ENCODE measurements at places on chromosomes 12 and 14.

DNA sequence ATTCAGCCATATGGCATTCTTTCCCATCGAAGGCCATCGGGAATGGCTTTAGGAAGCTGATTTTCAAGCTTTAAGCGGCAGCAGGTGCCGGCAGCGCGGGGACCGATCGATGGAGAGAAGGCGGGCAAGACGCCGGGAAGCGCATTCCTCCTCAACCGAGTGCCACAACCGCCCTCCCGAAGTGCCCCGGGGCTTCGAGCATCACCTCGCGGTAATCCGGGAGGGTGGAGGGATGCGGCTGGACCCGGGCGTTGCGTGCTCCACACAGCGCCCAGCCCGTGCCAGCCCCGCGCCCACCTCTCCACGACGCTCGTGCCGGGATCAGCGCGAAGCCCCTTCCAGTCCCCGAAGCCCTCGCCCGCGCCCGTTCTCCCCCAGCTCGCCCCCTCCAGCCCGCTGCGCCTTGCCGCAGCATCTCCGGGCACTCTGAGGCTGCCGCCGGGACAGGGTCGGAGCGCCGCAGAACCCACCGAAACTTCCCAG, 3.2 kb downstream of the USP44 start:
- DNase-seq: no peak

- no peak for DNase-seq
Measured at GRCh38 chr12:101021911-101022388, 188.1 kb downstream of the SLC5A8 start.

GRCh38 chr14:55446833-55447232, 6.4 kb upstream of the TBPL2 start:
- DNase-seq: no peak

DNA sequence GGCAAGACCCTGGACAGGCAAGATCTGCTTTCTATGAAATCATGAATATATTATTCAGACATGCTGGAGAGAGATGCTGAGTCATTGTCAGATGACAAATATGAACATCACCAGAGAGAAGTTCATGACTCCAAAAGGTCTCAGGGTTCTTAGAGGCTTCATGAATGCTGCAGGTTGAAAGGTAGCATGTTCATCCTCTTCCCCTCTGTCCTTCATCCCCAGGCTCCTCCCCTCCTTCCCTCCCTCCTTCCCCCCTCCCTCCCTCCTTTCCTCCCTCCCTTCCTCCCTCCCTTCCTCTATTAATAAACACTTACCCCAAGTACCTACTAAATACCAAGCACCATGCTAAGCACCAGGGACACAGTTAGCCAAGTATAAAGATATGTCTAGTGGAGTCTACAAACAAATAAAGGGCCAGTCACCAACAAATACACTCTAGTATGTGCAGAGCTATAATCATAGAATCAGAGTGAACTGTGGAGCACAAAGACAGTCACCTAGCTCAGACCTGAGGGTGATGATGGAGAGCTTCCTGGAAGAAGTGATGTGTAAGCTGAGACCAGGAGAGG, 46.2 kb downstream of the RPH3A start:
- no peak for DNase-seq

- no peak for DNase-seq
Measured at GRCh38 chr14:57737598-57737997, 128.3 kb downstream of the SLC35F4 start.

DNA sequence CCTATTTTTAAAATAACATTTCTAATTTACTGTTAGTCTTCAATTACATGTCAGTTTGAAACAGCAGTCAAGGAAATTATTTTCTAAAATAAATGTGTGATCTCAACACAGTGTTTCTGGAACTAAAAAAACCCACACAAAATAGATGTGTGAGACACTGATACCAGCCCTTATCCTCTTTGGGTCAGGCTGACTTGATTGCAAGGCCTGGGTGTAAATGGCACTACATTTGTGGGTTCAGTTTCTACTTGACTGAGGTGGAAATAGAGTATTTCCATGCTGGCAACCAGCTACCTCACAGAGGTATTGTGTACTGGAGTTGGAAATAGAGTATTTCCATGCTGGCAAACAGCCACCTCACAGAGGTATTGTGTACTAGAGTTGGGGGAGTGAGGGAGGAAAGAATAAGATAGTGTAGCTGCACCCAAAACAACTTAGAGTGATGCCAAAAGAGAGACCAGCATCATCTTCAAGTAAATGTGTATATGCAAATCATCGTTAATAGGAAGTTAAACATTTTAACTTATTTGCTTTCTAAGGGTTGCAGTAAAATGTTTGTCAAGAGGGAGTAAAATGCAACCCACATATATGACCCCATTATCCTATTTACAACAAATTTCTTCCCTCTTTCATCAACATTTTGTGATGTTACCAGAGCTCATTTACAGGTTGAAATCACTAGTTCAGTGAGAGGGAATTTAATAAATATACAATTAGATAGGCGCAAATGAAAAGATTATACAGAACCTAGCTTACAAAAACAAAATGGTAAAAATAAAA, 10.7 kb upstream of the LYZ start:
- DNase-seq: no peak

DNA sequence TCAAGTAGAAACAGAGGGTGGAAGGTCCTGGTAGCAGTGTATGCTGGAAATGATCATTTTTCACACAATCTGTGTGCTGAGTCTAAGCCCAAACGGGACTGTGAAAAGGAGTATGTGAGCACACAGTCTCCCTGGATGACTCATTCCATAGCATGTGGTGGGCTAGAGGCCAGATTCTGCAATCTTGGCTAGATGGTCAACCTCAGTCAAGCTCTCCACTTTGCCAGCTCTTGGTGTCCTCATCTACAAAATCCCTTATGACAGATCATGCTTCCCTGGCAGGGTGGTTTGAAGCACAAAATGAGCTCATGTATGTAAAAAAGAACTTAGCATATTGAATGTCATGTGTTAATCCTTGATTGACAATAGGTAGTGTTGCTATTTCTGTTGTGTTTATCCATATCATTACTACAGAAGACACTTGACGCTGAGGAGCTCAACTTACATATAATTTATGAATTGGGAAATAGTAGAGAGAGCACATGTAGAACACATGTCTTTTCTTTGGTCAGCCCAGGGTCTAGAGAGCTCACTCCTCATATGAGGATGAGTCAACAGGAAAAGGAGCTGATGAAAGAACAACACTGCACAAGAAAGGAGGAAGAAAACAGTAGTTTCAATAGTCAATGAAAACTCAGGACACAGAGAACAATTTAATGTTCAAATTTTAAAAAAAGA, 517.5 kb downstream of the BCL11B start:
- DNase-seq: peak; percentile 28

GRCh38 chr14:63055631-63056030, 10.4 kb upstream of the KCNH5 start:
- no peak for DNase-seq

DNA sequence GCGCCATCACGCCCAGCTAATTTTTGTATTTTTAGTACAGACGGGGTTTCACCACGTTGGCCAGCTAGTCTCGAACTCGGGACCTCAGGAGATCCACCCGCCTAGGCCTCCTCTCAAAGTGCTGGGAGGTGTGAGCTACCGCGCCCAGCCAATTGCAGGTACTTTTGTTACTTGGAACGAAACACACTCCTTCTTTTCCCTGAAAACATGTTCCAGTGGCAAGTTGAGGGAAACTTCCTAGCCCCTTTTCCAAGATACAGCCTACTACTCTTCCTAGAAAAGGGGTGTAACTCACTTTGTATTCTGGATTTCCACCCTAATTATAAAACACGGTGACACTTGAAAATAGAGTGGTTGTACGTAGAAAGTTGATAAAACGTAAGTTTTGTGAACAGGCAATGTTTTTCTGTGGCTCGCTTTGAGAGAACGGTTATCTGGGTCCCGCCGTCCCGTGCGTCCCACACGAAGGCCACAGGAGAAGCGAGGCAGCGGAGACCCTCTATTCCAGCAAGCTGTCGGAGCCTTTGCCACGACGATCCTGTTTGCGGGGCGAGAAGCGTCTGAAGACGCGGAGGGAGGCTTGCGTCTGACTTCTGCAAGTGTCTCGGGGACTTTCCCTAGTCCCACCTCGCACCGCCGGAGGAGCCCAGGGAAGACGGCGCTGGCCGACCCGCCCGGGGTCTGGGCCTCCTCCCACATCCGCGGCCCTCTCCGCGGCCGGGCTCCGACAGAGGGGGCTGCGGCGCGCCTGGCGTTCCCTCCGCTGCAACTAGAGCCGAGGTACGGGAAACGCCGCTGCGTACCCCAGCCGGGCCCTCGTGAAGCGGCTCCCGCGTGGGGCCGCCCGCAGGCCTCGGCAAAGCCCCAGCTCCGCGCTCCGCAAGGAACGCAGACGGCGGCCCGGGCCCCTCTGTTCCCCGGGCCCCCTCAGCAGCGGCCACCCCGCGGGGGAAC, 745 bp downstream of the CDCA4 start:
- peak; percentile 44 for DNase-seq

DNA sequence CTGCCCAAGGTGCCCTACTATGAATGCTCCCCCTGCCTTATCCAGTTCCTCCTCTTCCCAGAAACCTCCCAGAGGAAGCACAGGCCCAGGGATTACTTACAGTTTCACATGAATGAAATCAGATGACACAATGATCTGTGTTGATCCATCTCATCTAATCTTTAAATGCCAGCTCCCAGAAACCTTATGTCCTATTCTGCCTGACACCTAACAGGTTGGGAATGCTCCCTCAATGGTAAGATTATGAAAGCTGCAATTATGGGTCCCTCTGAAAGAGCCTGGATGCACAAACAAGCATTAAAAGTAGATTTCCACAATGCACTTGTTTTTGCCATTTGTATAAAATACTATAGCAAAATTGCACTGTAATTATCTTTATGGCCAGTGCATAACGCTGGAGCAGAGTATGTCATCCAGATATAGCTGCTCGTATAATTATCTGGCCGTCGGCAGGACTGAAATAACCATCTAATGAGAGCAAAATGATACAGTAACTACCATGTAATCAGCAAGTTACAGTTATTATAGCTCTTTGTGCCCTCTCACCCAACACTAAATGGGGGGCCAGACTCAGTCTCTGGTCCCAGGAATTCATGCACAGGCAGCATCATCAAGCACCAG, 4.4 kb upstream of the ZBTB39 start:
- no peak for DNase-seq

GRCh38 chr12:17478908-17479673, 610.9 kb downstream of the RERGL start:
- no peak for DNase-seq

- no peak for DNase-seq
Measured at GRCh38 chr14:79551523-79551922, 659.8 kb downstream of the DIO2 start.

- DNase-seq: no peak
Measured at GRCh38 chr14:97850886-97851285, 1053.7 kb downstream of the VRK1 start.

DNA sequence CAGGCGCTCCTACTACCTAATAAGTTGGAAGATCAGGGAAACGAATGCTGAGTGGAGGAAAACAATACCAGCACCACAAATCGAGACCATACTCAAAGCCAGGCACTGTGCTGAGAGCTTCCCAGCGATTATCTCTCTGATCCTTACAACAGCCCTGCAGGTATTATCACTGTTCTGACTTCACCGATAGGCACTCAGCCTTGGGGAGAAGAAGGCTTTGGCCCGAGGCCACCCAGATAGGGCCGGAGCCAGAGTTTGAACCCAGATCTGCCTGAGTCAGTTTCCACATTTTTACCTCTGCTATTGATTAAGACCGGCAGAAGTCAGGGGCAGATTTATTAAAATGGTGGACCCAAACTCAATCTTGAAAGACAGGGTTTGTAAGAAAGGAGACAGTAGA, 4.9 kb downstream of the SVOP start:
- DNase-seq: no peak

DNA sequence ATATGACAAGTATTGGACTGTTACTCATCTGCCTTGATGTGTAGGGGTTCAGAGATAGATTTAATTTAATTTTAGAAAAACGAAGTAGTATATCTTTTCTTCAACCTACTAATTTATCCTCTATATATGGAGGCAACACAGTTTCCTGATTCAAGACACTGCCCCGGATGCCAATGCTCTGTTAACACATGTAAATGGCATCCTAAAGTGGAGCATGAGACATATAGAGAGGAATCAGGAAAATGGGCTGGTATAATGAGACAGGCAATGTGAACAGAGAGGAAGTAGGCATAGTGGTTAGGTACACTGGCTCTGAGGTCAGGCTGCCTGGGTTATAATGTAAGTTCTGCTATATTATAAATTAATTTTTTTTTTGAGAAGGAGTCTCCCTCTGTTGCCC, 85.6 kb downstream of the OTOGL start:
- no peak for DNase-seq

Measured in hindlimb muscle (tissue), 1 donor.